ENCODE measurements at places on chromosomes 2 and 18.

DNA sequence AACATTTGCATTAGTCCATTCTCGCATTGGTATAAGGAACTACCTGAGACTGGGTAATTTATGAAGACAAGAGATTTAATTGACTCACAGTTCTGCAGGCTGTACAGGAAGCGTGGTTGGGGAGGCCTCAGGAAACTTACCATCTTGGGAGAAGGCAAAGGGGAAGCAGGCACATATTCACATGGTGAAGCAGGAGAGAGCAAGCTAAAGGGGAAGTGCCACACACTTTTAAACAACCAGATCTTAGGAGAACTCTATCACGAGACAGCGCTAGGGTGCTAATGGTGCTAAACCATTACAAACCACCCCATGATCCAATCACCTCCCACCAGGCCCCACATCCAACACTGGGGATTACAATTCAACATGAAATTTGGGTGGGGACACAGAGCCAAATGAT lies 201.7 kb upstream of the MGAT5 start:
- DNase-seq = no peak

- no peak for DNase-seq
Observed at GRCh38 chr2:207503234-207503633, 26.5 kb upstream of the CREB1 start.

DNA sequence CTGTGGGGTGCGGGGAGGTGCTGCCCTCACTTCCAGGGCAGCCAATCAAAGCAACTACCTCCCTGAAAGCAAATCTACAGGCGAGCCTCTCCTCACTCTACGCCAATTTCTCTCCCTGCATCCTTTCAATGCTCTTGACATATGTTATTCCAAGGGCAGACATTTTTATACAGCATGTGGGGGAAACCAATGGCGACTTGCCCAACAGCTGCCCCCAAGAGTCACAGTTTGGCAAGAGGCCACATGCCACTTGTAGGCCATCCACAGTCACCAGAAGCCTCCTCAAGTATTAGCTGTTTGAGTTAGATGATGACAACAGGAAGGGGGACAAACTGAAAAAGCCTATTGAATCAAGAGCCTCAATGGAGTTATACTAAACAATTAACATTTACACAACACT lies 114.6 kb downstream of the MYO5B start:
- DNase-seq = no peak

DNA sequence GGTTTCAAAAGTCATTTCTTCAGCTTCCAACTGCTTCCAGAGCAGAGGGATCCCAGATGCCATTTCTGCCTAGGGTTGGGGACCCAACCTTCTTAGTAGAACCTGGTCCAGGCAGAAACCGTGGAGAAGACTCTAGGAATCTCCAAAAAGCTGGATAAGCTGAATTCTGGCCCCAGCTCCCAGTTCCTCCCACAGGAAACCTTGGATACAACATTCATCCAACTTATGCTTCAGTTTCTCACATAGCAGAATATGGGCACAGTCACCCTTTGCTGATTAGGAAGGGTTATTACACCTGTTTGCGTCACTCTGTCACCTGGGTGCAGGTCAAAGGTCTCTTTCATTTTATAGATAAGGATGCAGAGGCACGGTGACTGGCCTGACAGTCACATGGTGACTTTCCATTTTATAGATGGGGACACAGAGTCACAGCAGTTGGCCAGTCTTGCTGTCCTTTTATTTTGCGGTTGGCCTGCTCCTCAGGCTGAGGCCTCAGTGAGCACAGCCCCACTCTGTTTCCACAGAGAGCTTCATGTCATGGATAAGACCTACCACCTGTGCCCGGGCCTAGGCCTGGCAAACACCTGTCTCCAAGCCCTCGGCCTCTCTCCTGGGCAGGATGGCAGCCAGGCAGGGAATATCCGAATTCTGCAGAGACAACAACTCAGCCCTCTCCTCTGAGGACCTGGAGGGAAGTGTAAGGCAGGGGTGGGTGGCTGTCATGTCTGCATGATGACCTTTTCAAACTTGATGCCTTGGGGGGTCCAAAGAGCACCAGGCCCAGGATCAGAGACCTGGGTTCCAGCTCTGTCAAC lies 148.8 kb downstream of the SMAD7 start:
- DNase-seq = no peak

DNA sequence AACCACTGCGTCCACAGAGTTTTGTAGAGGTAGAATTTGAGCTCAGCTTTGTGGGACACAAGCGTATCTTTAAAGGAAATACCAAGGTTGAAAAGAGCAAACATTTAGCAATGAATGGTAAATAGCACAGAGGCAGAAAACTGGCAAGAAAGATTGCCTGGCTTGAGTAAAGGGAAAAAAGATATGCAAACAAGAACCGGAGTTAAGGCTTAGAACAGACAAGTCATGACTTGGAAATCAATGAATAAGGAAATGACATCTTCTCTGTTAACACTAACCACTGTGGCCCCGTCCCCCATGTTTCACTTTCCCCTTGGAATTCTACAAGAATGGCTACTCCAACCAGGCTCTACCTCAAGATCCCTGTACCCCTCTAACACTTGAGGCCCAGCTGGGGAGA lies 3.8 kb downstream of the STAM2 start:
- DNase-seq = no peak

GRCh38 chr2:15867194-15868171 lies 72.9 kb upstream of the MYCN start:
- DNase-seq = no peak

DNA sequence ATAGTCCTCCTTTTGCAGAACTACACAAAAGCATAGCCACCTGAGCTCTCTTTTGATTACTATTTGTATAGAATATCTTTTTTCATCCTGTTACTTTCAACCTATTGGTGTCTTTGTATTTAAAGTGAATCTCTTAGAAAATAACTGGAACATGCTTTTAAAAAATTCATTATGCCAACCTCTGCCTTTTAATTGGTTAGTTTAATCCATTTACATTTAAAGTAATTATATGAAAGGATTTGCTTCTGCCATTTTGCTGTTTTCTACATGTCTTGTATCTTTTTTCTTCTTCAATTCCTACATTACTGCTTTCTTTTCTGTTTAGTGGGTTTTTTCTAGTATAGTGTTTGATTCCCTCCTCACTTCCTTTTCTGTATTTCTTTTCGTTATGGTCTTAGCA lies 407.5 kb upstream of the ZEB2 start:
- no peak for DNase-seq

GRCh38 chr18:67600181-67601180 lies 84.0 kb upstream of the DSEL start:
- no peak for DNase-seq

GRCh38 chr2:230949966-230950873 lies 25.2 kb upstream of the GPR55 start:
- DNase-seq = no peak

GRCh38 chr2:218746960-218747359 lies 35.0 kb upstream of the CYP27A1 start:
- no peak for DNase-seq

DNA sequence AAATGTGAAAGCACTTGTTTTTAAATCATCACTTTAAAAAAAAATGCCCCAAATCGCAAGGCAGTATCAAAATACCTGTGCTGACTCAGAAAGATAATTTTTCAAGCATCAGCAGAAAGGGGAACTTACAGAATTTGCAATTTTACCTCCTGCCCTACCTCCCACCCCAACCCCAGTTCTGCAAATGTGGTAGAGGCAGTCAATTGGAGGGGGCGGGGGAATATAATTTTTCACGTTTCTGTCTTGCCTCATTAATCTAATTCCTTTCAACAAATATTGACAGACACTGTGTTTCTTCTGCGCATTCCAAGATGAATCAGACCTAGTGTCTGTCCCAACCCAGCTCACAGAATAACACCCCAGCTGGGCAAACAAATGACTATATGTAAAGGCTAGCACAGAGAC lies 76.8 kb downstream of the ALPK2 start:
- no peak for DNase-seq

- DNase-seq = no peak
Observed at GRCh38 chr2:136032817-136033535, 47.5 kb upstream of the DARS1 start.

GRCh38 chr2:152387041-152387440 lies 52.1 kb downstream of the FMNL2 start:
- DNase-seq = no peak

DNA sequence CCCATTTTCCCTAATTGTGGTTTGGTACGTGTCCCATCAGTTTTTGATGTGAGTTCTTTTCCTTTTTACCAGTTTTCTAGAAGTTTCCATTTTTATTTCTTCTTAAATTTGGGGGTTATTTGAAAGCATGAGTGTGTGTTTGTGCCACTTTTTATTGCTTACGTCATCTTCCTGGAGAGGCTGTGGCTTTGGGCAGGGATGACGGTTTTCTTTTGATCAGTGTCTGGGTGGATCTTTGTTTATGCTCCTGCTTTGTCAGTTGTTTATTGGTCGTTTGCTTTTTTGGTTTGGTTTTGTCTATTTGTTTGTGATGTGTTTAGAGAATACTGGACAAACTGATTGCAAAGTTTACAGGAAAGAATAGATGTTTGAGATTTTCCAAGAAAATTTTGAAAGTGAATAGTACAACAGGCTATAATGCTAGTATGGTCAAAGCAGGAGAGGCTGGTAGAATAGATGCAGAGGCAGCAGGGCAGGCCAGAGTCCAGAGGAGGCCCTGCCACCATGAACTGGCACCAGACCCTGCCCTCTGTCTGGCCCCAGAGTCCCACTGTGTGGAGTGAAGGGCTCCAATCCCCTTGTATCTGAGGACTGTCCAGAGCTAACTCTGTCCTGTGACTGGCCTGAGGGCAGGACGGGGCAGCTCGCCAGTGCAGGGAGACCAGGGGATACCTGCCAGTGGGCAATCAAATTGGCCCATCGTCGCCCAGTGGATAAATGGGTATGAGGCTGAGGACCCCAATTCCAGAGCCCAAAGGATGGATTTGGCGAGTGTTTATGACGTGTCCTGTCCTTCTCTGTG lies 23.4 kb upstream of the SNED1 start:
- no peak for DNase-seq

DNA sequence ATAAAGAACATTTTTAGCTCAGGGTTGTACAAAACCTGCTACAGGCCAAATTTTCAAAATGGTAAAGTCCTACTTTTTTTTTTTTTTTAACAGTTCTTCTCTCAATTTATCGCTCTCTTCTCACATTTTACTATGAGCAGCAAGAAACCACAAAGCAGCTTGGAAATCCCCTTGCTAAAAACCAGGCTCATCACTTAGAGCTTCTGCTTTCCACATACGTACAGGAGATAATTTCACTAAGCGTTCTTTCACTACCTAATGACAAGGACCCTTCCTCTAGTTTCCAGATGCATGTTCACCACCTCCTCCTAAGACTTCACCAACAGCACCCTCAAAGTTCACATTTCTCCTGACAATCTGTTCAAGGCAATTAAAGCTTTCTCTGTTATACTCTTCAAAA lies 294.9 kb upstream of the CYRIA start:
- no peak for DNase-seq

DNA sequence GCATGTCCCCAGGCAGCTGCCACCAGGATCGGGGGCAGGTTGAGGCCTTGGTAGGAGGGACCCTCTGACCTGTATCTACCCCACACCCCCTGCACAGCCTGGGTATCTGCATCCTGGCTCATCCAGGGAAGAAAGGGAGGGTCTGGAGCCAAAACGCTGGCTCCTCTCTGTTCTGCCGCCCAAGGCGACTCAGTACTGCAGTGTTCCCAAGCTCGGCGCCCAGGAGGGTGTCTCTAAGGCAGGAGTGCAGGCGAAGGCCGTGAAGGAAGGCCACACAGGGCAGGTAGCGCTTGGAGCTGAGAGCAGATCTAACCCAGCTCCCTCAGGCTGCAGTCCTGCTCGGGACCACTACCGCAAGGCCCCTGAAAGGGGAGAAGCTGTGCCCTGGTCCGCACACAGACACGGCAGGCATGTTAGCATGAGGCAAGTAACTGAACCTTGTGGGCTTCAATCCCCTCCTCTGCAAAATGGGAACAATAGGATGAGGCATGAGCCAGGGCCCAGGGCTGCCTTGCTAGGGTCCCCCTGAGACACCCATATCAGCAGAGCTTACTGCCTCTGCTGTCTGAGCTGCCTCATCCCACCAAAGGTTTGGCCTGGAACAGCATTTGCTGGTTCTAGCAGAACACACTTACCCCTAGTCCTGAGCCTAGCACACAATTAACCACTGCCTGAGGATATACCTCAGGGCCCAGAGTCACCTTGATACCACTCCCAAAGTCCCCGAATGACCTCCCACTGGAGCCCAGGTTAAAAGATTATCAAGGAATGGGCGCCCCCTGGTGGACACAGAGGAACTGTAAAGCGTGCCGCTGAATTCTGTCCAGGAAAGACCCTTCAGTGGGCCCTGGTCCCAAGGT lies 6.5 kb downstream of the PTMA start:
- DNase-seq = peak; percentile 85

GRCh38 chr2:134408386-134408785 lies 154.5 kb downstream of the MGAT5 start:
- no peak for DNase-seq

DNA sequence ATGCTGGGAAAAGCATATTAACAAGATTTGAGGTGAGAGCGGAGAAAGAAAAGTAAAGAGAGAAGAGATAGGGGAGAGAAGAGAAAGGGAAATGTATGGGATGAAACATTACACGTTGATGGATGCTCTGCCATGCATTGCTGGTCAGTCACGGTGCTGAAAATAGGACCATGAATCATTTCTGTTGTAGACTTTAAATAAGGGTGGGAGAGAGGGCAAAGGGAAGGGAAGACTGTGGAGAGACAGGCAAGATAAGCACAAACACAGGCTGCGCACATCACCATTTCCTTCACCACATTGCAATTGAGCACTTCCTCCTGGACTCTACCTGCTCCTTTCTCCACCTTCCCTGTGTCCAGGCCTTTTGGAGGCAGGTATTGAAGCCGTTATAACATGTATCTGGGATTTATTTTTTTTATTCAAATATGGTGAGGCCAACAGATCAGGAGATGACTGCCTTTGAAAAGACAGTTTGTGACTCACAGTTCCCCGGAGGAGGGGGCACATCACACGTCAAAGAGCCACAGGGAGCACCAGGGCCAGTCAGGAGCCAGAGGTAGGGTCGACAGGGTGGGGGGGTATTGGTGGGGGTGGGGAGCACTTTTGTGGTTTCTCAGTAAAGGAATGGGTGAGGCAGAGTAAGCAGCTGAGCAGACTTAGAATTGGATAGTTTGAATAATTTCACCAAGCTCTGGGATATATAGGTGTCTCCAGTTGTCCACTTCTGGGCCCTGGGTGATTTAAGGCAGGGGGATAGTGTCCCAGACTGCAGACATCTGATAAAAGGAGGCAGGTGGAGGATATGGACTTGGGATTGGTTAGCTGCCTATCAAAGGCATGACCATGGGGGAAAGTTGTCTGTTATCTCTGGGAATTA lies 372.8 kb upstream of the ST6GAL2 start:
- no peak for DNase-seq

GRCh38 chr2:24745825-24746224 lies 47.4 kb downstream of the PTRHD1 start:
- DNase-seq = no peak

Data from activated T-cell treated with anti-CD3 and anti-CD28 coated beads for 1 hour (primary cell).